ENCODE measurements at places on chromosomes 2 and 18. TPM values are rescaled to one million over a fixed set of nuclear protein-coding genes. Genes with fewer than 3 reads are reported as not detected.

HOXD9 gene
- total RNA-seq, result 0.80 TPM

GYPC gene
- 93.6 TPM for total RNA-seq

IL36A gene
- not detected for total RNA-seq

TGFBRAP1 gene
- 19.7 TPM for total RNA-seq

LYG1 gene
- total RNA-seq, result 0.89 TPM

RELCH gene
- total RNA-seq, result 69.2 TPM

INPP1 gene
- 26.7 TPM for total RNA-seq

DNA sequence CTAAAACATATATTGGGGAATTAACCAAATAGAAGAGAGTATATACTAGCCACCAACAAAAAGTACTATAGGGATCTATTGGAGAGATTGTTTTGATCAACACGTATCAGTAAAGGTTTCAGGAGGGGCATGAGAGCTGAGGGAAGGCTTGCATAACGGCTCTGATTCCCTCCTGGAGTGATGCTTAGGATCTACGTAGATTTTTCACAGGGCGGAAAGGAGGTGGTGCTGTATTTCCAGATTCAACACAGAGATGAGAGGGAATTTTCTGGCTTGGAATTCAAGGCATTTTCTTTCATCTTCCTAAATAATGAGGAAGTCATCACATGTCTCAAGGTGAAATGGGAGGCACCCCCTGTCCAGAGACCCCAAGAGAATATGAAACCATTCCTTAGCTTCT lies 443.8 kb downstream of the CMPK2 start:
- H3K36me3 ChIP-seq, result no peaks in the 10 kb centered on the region
- no peaks in the 10 kb centered on the region for H3K4me1 ChIP-seq
- H3K27me3 ChIP-seq, result no peaks in the 10 kb centered on the region
- H3K4me3 ChIP-seq, result no peak overlapping the region

GRCh38 chr2:60354713-60355112 lies 198.7 kb downstream of the BCL11A start:
- H3K27ac ChIP-seq, result no peak overlapping the region
- H3K27me3 ChIP-seq, result no peaks in the 10 kb centered on the region
- no peak for DNase-seq
- H3K36me3 ChIP-seq, result no peaks in the 10 kb centered on the region
- no peaks in the 10 kb centered on the region for H3K4me1 ChIP-seq
- no peak overlapping the region for H3K4me3 ChIP-seq

CAPN14 gene
- total RNA-seq, result 0.26 TPM

TSPYL6 gene
- total RNA-seq, result not detected

GRCh38 chr2:101844055-101844635 lies 146.6 kb downstream of the MAP4K4 start:
- peaks cover 44% of the 10 kb centered on the region for H3K36me3 ChIP-seq
- no peak for DNase-seq
- no peak overlapping the region for H3K4me3 ChIP-seq

DNA sequence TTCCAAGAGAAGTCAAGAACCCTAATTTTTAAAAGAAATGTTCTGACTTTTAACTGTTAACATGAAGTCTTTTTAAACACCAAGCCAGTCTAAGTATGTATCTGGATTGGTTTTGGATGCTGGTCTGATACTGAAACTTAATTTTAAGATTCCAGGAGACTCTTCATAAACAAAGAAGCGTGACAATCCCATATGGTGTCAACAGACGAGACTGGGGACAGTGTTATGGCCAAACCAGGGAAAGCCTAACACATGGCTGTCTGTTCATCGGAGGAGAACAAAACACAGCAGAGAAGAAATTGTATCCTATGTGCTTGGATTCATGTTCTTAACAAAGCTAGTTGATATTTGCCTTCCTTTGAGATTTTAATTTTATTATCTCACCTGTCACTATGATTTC lies 80.5 kb upstream of the UPP2 start:
- H3K4me3 ChIP-seq, result no peak overlapping the region
- no peaks in the 10 kb centered on the region for H3K36me3 ChIP-seq
- no peak for DNase-seq
- no peak overlapping the region for H3K27ac ChIP-seq

DNA sequence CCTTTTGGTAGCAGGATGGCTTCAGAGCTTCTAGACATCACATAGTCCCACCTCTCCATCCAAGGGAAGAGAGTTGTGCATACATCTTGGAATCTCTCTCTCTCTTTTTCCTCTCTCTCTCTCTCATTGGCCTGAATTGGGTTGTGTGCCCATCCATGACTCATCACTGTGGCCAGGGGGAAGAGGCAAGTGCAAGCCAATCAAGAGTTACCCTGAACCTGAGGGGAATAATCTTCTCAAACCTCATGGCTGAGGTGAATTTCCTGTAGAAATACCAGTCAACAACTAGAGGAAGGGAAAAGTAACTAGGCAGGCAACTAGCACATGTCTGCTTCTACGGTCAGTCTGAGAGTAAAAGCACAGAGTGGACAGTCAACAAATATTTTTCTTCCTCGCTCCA lies 7.3 kb upstream of the CHN1 start:
- H3K27me3 ChIP-seq, result peaks cover 2% of the 10 kb centered on the region
- DNase-seq, result no peak
- no peaks in the 10 kb centered on the region for H3K36me3 ChIP-seq
- no peak overlapping the region for H3K27ac ChIP-seq

- no peak overlapping the region for H3K27ac ChIP-seq
- peaks cover 3% of the 10 kb centered on the region for H3K4me1 ChIP-seq
- DNase-seq, result no peak
- H3K4me3 ChIP-seq, result no peak overlapping the region
- no peaks in the 10 kb centered on the region for H3K36me3 ChIP-seq
These were observed 58.2 kb upstream of the ACSL3 start for GRCh38 chr2:222802514-222803196.

HNMT gene
- total RNA-seq, result 135 TPM

DNA sequence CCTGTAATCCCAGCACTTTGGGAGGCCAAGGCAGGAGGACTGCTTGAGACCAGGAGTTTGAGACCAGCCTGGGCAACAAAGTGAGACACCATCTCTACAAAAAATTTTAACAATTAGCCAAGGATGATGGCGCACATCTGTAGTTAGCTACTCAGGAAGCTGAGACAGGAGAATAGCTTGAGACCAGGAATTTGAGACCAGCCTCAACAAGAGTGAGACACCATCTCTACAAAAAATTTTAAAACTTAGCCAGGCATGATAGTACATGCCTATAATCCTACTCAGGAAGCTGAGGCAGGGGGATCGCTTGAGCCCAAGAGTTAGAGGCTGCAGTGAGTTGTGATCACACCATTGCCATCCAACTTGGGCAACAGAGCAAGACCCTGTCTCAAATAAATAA lies 7.0 kb downstream of the MEMO1 start:
- H3K27me3 ChIP-seq, result no peaks in the 10 kb centered on the region
- H3K36me3 ChIP-seq, result no peaks in the 10 kb centered on the region
- H3K4me3 ChIP-seq, result no peak overlapping the region
- DNase-seq, result no peak
- H3K4me1 ChIP-seq, result peaks cover 8% of the 10 kb centered on the region

- no peaks in the 10 kb centered on the region for H3K27me3 ChIP-seq
- peak; percentile 87 for DNase-seq
- no peaks in the 10 kb centered on the region for H3K4me1 ChIP-seq
- H3K36me3 ChIP-seq, result peaks cover 2% of the 10 kb centered on the region
These were observed 26.2 kb downstream of the CYP27C1 start for GRCh38 chr2:127193967-127194280.

CDCA7 gene
- total RNA-seq, result 2.4 TPM

GRCh38 chr18:23553887-23554286 lies 32.4 kb downstream of the NPC1 start:
- H3K27ac ChIP-seq, result peak overlapping the region; percentile 24
- no peaks in the 10 kb centered on the region for H3K27me3 ChIP-seq
- H3K36me3 ChIP-seq, result peaks cover 49% of the 10 kb centered on the region

GRCh38 chr2:13106302-13106701 lies 389.6 kb downstream of the TRIB2 start:
- DNase-seq, result no peak
- no peaks in the 10 kb centered on the region for H3K36me3 ChIP-seq
- no peak overlapping the region for H3K4me3 ChIP-seq
- no peak overlapping the region for H3K27ac ChIP-seq
- no peaks in the 10 kb centered on the region for H3K4me1 ChIP-seq

DNA sequence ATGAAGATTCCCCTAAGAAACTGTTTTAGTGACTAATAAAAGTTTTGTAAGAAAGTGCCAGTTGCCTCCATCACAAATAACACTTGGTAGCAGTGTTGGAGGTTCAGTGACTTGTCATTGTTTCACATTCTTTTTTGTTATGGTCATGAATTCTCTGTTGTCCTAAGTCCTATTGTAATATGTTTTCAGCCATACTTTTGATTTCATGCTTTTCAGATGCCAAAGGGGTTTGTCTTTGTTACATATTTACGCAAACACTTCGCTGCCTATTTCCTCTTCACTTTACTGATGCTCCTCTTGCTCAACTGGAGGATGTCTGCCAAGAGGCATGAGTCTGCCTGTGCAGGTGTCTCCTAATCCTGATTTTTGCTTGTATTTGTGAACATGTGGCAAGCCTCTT lies 66.6 kb downstream of the PHLPP1 start:
- no peak overlapping the region for H3K4me3 ChIP-seq
- H3K4me1 ChIP-seq, result no peaks in the 10 kb centered on the region
- H3K36me3 ChIP-seq, result no peaks in the 10 kb centered on the region
- DNase-seq, result no peak
- H3K27me3 ChIP-seq, result no peaks in the 10 kb centered on the region

GRCh38 chr18:58535340-58536201 lies 93.3 kb downstream of the ALPK2 start:
- peaks cover 6% of the 10 kb centered on the region for H3K4me1 ChIP-seq
- peak; percentile 35 for DNase-seq
- H3K27ac ChIP-seq, result no peak overlapping the region
- no peaks in the 10 kb centered on the region for H3K36me3 ChIP-seq
- H3K4me3 ChIP-seq, result no peak overlapping the region

- H3K4me1 ChIP-seq, result no peaks in the 10 kb centered on the region
- no peak for DNase-seq
These were observed 12.5 kb downstream of the KLHL29 start for GRCh38 chr2:23397478-23397877.

KLHL30 gene
- total RNA-seq, result 2.1 TPM

GRCh38 chr18:27202741-27203140 lies 17.6 kb upstream of the CHST9 start:
- no peaks in the 10 kb centered on the region for H3K36me3 ChIP-seq
- peaks cover 11% of the 10 kb centered on the region for H3K4me1 ChIP-seq
- H3K4me3 ChIP-seq, result no peak overlapping the region
- H3K27ac ChIP-seq, result no peak overlapping the region
- H3K27me3 ChIP-seq, result no peaks in the 10 kb centered on the region

DNA sequence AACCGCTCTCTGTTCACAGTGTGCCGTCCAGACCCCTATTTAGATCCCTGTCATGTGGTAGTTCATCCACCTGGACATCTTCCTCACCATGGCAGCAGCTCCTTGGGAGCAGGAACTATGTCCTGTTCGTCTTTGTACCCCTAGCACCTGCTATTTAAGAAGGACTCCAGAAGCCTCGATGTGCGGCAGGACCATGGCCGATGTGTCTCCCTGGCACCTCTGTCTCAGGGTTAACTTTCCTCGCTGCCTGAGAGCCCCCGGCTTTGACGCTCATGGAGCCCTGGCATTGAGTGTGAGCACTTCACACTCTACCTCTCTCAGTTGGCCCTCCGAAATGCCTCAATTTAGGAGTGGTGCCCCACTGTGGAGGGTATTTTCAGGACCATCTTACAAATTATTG lies 152.0 kb downstream of the FAM210A start:
- no peak overlapping the region for H3K27ac ChIP-seq
- no peaks in the 10 kb centered on the region for H3K27me3 ChIP-seq
- H3K4me1 ChIP-seq, result no peaks in the 10 kb centered on the region
- no peak overlapping the region for H3K4me3 ChIP-seq
- no peak for DNase-seq

GRCh38 chr2:56476509-56477071 lies 292.8 kb downstream of the CCDC85A start:
- H3K4me1 ChIP-seq, result no peaks in the 10 kb centered on the region
- no peaks in the 10 kb centered on the region for H3K36me3 ChIP-seq
- H3K4me3 ChIP-seq, result no peak overlapping the region
- H3K27ac ChIP-seq, result no peak overlapping the region
- H3K27me3 ChIP-seq, result no peaks in the 10 kb centered on the region
- peak; percentile 1 for DNase-seq

HRH4 gene
- 0.89 TPM for total RNA-seq

HAAO gene
- total RNA-seq, result 12.5 TPM

GRCh38 chr2:236935083-236935482 lies 150.6 kb upstream of the COPS8 start:
- H3K4me3 ChIP-seq, result no peak overlapping the region
- DNase-seq, result no peak
- no peaks in the 10 kb centered on the region for H3K36me3 ChIP-seq
- H3K27ac ChIP-seq, result no peak overlapping the region
- H3K27me3 ChIP-seq, result no peaks in the 10 kb centered on the region

DNA sequence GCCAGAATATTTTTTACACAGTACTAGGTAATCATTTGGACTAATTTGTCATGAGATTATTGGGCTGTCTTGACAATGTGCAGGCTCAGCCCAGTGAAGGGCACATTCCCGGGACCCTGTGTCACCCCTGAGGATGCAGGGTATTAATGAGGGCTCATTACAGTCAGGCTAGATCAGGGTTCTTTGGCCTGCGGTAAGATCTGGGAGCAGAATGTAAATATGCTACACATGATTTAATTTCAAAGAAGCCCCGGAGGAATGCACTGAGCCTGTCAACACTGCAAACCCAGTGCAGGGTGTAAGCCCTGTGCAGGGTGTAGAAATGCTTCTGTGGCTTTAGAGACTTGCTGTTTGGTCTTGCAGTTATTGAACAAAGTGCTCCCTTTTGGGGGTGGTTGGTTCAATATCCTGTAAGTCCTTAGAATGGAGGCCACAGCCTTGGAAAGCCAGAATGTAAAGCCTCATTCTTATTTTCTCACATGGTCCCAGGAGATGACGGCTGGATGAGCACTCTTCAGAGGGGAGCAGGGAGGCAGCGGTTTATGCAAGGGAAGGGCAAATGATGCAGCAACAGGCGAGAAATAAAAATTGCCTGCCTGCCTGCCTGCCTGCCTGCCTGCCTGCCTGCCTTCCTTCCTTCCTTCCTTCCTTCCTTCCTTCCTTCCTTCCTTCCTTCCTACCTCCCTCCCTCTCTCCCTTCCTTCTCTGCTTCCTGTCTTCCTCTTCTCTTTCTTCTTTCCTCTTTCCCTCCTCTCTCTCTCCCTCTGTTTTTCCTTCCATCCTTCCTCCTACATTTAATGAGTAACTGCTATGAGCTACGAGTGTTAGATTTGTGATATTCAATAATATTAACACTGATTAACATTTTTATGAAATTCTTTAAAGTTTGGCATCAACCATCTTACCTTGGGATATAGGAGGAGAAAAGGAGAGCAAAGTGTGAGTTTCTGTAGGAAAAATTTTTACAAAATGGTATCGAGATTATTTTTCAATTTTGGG lies 148.8 kb downstream of the VAPA start:
- no peak overlapping the region for H3K27ac ChIP-seq
- H3K4me1 ChIP-seq, result peaks cover 11% of the 10 kb centered on the region
- no peaks in the 10 kb centered on the region for H3K27me3 ChIP-seq
- no peak for DNase-seq
- H3K4me3 ChIP-seq, result no peak overlapping the region
- no peaks in the 10 kb centered on the region for H3K36me3 ChIP-seq

All from lung (tissue), 17 donors.